Right ventricle myocardium inferior (tissue), 1 donor: ENCODE measurements at places on chromosomes 7 and 10. TPM values are rescaled to one million over a fixed set of nuclear protein-coding genes. Genes with fewer than 3 reads are reported as not detected.

Gene PRXL2A
- 102 TPM for total RNA-seq

DNA sequence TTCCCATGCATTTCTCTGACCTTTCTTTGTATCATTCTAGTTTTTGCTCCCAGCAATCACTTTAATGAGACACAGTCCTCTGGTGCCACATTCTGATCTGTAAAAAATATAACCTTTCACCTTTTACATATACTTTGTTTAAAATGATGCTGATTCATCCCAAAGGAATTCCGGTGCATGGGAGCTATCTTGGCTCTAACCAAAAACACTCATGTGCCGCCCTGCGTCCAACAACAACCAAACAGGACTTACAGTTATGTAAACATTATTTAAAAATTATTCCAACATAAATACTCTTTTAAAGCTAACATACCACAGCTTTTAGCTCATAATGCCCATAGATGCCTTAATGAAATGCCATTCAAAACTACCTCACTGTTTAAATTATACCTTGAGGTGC lies 7.7 kb upstream of the OPALIN start:
- DNase-seq = no peak

Gene VAX1
- not detected for total RNA-seq

Gene PIP4K2A
- 14.0 TPM for total RNA-seq

- DNase-seq = peak; percentile 32
These were observed 47.0 kb downstream of the CDH23 start for GRCh38 chr10:71443676-71444075.

GRCh38 chr10:128614802-128615553 lies 488.8 kb upstream of the MKI67 start:
- no peak for DNase-seq

- DNase-seq = no peak
These were observed 351.2 kb upstream of the AKR1E2 start for GRCh38 chr10:4474829-4475228.

DNA sequence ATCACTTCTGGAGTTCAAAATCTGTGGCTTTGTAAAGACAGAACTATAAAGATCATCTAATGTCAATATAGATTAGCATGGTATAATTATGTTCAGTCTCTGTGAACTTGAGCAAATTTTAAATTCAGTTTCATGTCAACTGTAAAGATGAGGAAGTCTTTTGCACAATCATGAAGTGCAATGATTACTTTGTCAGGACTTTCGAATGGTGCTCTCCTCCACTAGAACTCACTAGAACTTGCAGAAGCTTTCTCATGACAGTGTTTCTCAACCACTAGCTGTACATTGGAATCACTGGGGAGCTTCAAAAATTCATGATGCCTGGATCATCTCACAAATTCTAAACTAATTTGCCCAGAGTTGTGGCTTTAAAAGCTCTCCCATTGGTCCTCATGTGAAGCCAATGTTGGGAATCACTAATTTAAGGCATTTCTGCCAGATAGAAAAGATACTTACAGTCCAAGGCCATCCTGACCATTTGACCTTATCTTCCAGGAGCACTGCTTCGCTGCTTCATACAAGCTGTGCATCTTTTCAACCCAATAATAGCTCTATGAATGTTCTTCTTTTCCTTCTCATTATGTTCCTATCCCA lies 12.9 kb downstream of the OR2AE1 start:
- no peak for DNase-seq

DNA sequence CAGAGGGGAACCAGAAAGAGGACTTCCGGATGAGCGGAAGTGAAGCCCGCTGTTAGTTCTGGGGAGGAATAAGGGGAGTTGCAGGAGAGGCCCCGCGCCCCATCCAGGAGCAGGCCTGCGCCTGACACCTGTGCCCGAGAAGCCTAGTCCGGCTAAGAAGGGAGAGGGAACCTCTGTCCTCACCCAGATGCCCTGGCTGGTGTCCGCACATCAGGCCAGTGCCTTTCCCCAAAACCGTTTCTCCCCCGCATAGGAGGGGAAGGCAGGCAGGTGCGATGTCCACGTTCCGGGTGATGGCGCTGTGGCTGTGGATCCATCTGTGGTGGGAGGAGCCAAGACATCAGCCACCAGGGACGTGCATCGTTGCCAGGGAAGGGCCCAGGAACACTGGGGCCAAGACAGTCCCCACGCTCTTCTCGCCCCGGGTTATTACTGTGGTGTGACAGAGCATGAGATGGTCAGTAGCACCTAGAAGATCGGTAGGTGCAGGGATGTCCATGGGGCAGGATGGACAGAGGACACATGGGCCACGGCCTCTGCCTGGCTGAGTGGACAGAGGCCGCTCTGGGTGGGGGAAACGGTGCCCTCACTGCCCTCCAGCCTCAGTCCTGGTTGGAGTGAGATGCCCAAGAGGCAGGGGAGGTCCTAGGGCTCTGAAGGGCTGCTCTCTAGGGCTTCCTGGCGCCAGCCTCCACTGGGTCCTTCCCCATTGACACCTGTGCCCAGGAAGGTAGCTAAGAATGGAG lies 262.7 kb downstream of the CELF2 start:
- no peak for DNase-seq

DNA sequence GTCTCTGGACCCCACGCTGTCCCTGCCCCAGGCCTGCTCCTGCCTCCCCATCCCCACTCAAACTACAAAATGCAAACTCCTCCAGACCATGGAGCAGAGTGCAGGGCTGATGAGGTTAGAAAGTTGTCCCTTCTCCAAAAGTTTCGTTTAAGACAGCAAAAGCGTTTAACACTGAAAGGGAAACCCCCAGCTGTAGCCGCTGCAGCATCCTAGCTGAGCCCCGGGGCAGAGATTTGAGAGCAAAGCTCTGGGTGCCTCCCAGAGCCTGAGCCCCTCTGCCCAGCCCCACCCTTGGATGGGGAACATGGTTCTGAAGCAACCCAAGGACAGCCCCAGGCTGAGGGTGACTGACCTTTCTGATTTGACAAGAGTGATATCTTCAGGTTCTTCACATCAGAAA lies 52.8 kb upstream of the ENO4 start:
- DNase-seq = no peak

DNA sequence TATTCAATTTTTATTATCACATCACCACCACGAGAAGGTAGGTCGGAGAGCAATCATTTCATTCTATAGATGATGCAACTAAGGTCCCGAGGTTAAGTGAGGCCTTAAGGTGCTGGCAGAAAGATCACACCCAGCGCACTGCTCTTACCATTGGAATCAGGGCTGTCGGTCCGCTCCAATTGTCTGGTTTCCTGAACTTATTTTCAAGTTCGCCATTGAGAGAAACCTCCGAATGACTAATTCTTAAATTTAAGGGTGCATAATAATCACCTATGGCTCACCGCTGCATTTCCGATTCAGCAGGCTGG lies 625 bp upstream of the GSTO2 start:
- no peak for DNase-seq

Gene MGMT
- total RNA-seq = 14.5 TPM

Gene SLC26A5
- total RNA-seq = not detected

- DNase-seq = no peak
These were observed 135.7 kb downstream of the DYNC2I1 start for GRCh38 chr7:158991824-158992621.

DNA sequence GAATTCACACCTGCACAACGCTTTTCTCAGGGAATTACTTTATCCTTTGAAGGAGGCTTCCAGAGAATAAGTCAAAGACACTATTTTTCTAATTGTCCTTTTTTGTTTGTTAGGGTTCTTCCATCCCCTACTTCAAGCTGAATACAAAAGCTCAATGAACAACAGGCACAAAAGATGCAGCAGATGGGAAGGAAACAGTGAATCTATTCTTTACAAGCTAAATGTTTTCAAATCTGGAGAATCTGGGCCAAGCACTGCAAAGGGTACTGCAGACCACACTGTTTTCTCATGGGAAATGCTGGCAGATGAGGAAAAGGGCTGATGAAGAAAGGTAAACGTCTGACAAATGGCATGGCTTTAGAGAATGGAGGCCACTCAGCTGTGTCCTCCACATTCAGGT lies 18.5 kb downstream of the LIPA start:
- DNase-seq = no peak

DNA sequence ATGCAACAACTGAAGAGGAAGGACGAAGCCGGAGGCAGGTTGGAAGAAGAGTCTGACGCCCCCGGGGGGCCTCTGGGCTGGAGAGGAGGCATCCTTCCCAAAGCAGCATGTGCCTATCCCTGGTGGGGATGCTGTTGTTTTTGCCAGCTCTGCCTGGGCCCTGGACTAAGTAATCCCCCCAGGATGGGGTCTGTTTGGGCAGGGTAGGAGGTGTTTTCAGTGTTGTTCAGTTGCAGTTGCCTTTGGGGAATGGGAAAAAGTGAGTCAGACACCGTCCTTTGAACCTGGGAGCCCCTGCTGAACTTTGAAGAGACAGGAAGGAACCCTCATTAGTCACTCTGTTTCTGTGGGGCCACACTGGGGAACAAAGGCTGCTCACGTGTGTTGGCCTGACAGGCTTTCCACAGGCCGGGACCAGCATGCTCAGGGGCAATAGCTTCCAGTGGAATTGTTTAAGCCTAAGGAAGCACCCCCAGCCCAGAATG lies 35.2 kb upstream of the GDF10 start:
- no peak for DNase-seq

Gene GCK
- total RNA-seq = 1.8 TPM

Gene PRPS1L1
- total RNA-seq = not detected

- DNase-seq = no peak
These were observed 5.1 kb downstream of the UBE2H start for GRCh38 chr7:129947701-129948100.

Gene IMPDH1
- total RNA-seq = 25.5 TPM

GRCh38 chr10:14478604-14479003 lies 147.9 kb upstream of the FRMD4A start:
- DNase-seq = peak; percentile 82

Gene PNLIPRP3
- not detected for total RNA-seq

DNA sequence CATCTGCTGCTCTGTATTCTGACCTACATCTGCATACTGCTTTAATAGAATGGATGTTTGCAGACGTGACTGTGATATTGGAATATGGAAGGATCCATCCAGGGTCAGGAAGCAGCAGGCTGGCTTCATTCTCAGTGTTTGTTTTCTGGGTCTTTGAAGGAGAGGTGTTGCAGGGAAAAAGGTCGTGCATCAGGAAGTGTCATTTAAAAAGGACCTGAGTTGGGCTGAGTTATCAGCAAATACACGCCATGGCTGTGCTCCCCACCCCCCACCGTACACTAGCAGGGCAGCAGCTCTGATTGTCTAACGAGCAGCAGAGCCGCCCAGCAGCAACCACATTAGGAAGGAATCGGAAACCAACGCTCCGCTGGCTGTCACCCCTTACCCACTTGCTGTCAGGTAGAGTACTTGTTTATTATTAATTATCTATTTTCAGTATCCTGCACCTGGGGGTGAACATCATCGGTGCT lies 63.1 kb upstream of the STEAP1B start:
- no peak for DNase-seq

Gene FZD8
- total RNA-seq = 9.0 TPM

DNA sequence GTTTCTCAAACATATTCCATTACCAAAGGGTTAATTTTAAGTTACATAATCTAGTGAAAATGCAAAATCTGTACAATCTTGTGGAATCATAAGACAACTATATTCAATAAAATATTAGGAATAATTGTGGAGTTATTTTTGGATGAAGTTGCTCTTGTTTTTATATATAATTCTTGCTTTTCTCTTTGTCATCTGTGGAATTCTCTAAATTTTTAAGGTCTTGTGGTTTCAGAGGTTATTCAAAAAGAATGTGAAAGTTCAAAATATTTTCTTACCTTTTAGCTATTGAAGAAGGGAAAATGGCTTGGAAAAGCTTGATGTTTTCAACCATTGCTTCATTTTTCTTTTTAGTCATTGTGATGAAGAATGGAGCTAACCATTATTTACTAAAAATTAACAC lies 552.1 kb downstream of the TFEC start:
- DNase-seq = no peak

DNA sequence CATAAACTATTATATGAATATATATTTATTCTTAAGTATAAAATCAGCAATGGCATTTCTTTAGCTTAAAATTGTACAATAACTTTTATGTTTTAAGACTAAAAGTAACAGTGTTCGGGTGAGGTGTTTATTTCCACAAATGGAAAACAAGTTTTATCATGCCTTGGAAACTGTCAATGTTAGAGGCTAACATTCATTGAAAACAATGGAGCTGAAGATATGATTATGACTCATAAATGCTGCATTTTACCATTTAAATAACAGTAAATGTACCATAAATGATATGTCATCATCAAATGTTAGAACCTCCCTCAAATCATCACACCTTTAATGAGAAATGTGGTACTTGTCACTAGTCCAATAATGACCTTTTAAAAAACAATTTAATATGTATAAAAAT lies 897.3 kb downstream of the PCDH15 start:
- DNase-seq = no peak

DNA sequence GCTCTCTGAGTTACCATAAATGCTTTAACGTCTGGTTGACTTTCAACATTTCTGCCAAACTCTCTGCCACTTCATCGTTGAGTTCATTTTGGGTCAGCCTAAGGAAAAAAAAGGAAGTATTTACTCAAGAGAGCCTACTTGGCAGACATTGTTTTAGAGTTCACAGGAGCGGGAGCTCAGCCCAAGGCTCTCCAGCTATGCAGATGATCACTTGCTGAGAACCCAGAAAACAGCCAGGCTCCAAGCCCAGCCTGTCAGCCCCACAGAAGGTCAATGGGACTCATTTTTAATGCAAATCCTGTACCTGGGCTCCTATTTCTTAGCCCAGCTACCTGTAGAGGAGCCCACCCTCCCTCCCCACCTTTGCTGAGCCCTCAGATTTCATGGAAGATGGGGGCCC lies 45.5 kb downstream of the NOD1 start:
- DNase-seq = peak; percentile 84

Gene GRID2IP
- total RNA-seq = not detected

DNA sequence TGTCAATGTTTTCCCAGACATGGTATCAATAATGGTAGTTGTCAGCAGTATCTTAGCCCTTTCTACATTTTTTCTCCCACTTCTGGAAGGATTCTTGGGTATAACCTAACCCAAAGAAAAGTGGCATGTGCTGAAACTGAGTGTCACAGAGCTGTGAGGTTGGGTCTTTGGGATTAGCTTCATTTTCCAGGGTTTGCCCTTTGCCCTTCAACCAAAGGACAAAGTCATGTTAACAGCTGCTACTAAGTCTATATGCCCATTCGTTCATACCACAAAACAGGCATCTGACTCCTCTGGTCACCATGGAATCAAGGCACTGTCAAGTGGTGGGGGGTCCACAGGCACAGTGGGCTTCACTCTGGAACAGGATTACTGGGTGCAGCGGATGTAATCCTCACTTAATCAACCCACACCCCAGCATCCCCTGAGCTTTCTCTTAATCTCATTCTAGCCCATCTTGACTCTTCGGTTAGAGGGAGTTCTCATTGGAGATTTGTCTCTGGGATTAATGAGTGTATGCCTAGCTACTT lies 29.1 kb downstream of the CTAGE6 start:
- no peak for DNase-seq
